ENCODE measurements at places on chromosomes 3 and 15. TPM values are rescaled to one million over a fixed set of nuclear protein-coding genes. Genes with fewer than 3 reads are reported as not detected.

DNA sequence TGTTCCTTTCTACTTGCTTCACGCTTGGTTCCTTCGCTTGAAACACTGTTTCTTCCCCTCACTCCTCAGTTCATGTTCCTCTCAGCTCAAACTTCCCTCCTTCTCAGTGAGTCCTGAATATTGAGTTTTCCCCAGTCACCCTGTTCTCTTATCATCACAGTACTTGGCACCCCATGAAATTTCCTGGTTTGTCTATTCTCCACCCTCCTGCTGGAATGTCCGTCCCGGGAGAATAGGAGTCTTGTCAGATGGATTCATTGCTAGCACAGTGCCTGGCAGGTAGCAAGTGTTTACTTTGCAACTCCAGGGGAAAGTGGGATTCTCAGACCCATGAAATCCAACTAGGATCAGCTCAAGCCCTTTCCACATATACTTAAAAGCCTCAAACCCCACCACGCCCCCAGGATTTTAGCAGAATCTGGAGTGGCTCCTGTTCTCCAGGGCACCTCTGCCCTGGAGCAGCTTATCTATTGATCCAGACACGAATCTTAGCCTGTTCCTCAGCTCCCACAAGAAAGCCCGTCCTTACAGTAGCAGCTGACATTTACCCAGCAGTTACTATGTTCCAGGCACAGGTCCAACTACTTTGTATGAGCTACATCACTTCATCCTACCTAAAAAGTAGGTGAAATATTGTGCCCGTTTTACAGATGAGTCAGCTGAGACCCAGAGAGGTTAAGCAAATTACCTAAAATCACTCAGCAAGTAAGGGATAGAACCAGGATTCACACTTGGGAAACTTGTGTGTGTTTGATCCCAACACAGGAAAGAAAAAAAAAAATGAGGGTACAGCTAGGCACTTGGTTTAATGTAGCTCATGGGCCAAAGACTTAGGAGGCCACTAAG lies 36.8 kb upstream of the MAP3K13 start:
- H3K4me1 ChIP-seq, result no peaks in the 10 kb centered on the region
- DNase-seq, result no peak
- H3K27me3 ChIP-seq, result no peaks in the 10 kb centered on the region
- no peaks in the 10 kb centered on the region for H3K36me3 ChIP-seq

DNA sequence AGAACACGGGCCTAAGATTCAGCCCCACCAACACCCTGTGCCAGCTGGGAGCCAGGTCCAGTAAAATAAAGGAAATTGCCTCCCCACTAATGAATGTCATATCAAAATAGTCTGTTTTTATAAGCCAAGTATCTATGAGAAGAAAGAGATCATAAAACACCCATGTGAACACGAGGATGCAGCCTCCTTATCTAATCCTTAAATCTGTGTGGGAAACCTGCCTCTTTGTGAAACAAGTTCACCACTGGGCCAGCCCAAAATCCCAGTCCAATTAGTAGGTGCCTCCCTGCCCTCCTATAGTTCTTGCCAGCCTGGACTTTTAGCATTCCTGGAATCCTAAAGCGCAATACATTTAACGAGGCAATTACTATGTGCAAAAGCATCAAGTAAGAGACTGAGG lies 42.0 kb downstream of the SCAPER start:
- H3K4me1 ChIP-seq, result no peaks in the 10 kb centered on the region
- no peak overlapping the region for H3K4me3 ChIP-seq
- H3K27ac ChIP-seq, result no peak overlapping the region
- no peaks in the 10 kb centered on the region for H3K27me3 ChIP-seq
- DNase-seq, result no peak

DNA sequence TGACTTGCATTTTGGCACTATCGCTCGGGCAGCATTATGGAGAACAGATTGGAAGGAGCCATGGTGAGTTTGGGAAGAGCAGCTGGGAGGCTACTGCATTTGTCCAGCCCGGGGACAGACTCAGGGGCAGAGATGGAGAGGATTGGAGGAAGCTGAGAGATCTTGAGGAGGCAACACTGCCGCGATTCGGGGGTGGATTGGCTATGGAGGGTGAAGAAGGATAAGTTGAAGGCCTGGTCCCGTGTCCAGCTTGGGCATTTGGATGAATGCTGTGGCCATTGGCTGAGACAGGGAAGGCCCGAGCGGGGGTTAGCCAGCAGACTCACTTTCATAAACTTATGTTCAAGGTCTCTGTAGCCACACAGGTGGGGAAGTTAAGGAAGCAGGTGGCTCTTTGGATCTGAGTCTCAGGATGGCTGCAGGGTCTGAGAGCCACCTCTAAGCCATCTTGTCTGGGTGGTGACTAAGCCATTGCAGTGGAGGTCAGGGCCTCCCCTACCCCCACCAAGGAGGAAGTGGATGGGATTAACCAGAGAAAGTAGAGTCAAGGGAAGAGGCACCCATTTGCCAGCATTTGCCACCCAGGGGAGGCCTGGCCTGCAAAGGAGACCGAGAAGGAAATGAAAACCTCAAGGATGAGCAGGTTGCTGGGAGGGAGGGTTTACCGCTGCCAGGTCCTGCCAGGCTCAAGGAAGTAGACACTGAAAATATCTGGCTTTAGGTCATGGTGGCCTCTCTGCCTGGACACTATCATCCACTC lies 144.0 kb upstream of the TLE3 start:
- no peak overlapping the region for H3K27ac ChIP-seq
- H3K4me1 ChIP-seq, result peaks cover 29% of the 10 kb centered on the region
- no peak for DNase-seq
- H3K27me3 ChIP-seq, result no peaks in the 10 kb centered on the region
- no peak overlapping the region for H3K4me3 ChIP-seq
- H3K36me3 ChIP-seq, result no peaks in the 10 kb centered on the region

GRCh38 chr15:62895139-62895866 lies 147.2 kb upstream of the TPM1 start:
- no peak for DNase-seq
- H3K4me1 ChIP-seq, result no peaks in the 10 kb centered on the region
- H3K27ac ChIP-seq, result no peak overlapping the region
- no peaks in the 10 kb centered on the region for H3K36me3 ChIP-seq

DNA sequence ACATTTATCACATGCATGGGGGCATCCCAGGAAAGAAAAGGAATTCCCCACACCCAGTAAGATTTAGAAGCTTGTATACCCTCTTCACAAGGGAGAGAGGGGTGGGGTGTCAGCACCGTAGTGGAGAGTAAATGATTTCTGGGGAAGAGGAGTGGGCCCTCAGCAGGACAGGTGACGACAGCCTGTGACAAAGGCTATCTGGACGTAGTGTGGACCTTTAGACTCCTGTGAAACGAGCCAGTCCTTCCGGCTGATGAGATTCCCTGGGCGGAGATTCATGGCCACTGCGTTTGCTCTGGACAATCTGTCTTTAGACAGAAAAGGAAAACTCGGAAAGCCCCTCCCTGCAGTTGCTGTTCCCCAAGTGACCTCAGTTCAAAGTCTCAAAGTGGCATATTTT lies 1.7 kb upstream of the FAM3D start:
- H3K36me3 ChIP-seq, result no peaks in the 10 kb centered on the region
- H3K4me3 ChIP-seq, result no peak overlapping the region
- no peak for DNase-seq
- H3K27ac ChIP-seq, result no peak overlapping the region
- H3K4me1 ChIP-seq, result no peaks in the 10 kb centered on the region
- H3K27me3 ChIP-seq, result peaks cover 4% of the 10 kb centered on the region

DNA sequence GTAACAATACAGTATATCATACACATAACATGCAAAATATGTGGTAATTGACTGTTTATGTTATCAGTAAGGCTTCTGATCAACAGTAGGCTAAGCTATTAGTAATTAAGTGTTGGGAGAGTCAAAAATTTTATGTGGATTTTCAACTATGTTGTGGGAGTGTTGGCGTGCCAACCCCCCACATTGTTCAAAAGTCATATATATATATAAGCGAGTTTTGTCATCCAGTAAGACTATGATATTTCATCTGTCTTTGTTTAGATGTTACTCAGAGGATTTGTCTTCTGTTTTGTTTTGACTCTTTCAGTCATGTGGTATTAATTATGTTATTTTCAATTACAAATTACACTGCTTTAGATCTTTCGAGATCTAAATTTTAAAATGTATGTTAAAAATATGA lies 51.0 kb upstream of the RAP2B start:
- H3K36me3 ChIP-seq, result no peaks in the 10 kb centered on the region
- DNase-seq, result no peak
- no peak overlapping the region for H3K27ac ChIP-seq
- no peaks in the 10 kb centered on the region for H3K4me1 ChIP-seq
- no peak overlapping the region for H3K4me3 ChIP-seq

DNA sequence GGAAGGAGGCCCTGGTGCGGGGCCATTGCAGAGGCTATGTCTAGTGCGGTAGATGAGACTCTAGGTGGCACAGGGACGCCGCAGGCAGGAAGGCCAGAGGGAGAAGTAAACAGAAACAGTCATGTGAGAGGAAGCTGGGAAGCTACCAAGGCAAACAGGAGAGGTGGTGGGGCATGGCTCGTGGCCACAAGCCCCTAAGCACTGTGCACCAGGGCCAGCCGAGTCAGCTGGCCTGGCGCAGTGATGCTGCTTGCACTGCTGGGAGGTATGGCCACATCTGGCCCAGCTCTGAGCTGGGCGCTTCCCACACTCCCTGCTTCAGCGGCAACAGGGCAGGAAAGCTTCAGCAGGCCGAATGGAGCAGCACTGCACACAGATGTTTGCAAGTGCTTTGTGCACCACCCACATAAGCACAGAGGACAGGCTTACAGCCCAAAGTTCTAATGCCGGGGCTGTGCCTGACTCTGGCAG lies 76.6 kb downstream of the SRGAP3 start:
- H3K27me3 ChIP-seq, result no peaks in the 10 kb centered on the region
- no peaks in the 10 kb centered on the region for H3K36me3 ChIP-seq
- no peak for DNase-seq
- no peak overlapping the region for H3K4me3 ChIP-seq
- peaks cover 43% of the 10 kb centered on the region for H3K4me1 ChIP-seq

- H3K27me3 ChIP-seq, result no peaks in the 10 kb centered on the region
- no peak for DNase-seq
- no peaks in the 10 kb centered on the region for H3K36me3 ChIP-seq
- no peak overlapping the region for H3K27ac ChIP-seq
- no peak overlapping the region for H3K4me3 ChIP-seq
Observed at GRCh38 chr3:157410945-157411344, 25.7 kb upstream of the PTX3 start.

DNA sequence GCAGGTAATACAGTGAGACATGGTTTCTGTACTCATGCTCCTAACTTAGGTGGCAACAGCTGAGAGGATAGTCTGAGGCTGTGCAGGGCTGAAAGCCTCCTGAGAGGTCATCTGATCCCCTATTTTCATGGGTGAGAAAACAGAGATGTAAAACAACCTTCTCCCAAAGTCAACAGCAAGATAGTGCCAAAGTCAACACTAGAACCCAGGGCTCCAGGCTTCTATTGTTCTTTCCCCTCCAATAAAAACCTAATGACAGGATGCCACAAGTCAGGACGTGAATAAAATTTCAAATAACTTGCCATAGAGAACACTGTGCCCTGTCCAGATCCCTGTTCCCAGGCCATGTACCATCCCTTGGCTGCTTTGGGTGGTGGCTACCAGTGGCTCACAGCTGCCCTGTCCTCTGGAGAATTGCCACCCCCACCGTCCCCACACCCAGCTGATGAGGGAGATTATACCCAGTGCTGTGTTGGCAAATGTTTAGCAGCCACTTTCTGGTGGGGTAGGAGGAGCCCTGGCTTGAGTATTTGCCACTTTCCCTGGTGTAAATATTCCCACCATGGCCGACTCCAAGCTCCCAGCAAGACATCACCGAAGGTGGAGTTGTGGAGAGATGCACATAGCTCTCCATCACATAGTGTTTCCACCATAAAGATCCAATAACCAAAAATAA lies 54.8 kb downstream of the SRGAP3 start:
- H3K4me1 ChIP-seq, result no peaks in the 10 kb centered on the region
- no peak overlapping the region for H3K27ac ChIP-seq
- no peak overlapping the region for H3K4me3 ChIP-seq
- H3K36me3 ChIP-seq, result no peaks in the 10 kb centered on the region
- DNase-seq, result no peak

GRCh38 chr3:62284442-62284841 lies 88.9 kb downstream of the FEZF2 start:
- H3K4me3 ChIP-seq, result no peak overlapping the region
- no peaks in the 10 kb centered on the region for H3K27me3 ChIP-seq
- no peak for DNase-seq
- no peaks in the 10 kb centered on the region for H3K36me3 ChIP-seq
- no peaks in the 10 kb centered on the region for H3K4me1 ChIP-seq

- no peaks in the 10 kb centered on the region for H3K27me3 ChIP-seq
- no peak for DNase-seq
- no peak overlapping the region for H3K4me3 ChIP-seq
- peaks cover 36% of the 10 kb centered on the region for H3K4me1 ChIP-seq
Observed at GRCh38 chr3:45011756-45012508, 14.2 kb upstream of the CLEC3B start.

- no peaks in the 10 kb centered on the region for H3K27me3 ChIP-seq
- no peak overlapping the region for H3K4me3 ChIP-seq
- no peaks in the 10 kb centered on the region for H3K36me3 ChIP-seq
- no peak overlapping the region for H3K27ac ChIP-seq
- H3K4me1 ChIP-seq, result peaks cover 13% of the 10 kb centered on the region
Observed at GRCh38 chr3:106172101-106172500, 303.3 kb upstream of the CBLB start.

- H3K36me3 ChIP-seq, result no peaks in the 10 kb centered on the region
- H3K4me1 ChIP-seq, result peaks cover 69% of the 10 kb centered on the region
- DNase-seq, result no peak
- no peaks in the 10 kb centered on the region for H3K27me3 ChIP-seq
- peak overlapping the region; percentile 44 for H3K27ac ChIP-seq
Observed at GRCh38 chr3:32420126-32421038, 28.7 kb downstream of the CMTM7 start.

GRCh38 chr15:89899295-89899945 lies 5.6 kb upstream of the AP3S2 start:
- H3K27me3 ChIP-seq, result peaks cover 2% of the 10 kb centered on the region
- H3K36me3 ChIP-seq, result no peaks in the 10 kb centered on the region
- H3K4me1 ChIP-seq, result peaks cover 4% of the 10 kb centered on the region
- no peak for DNase-seq
- no peak overlapping the region for H3K27ac ChIP-seq
- H3K4me3 ChIP-seq, result no peak overlapping the region

- H3K4me1 ChIP-seq, result no peaks in the 10 kb centered on the region
- H3K27ac ChIP-seq, result no peak overlapping the region
- DNase-seq, result no peak
- H3K4me3 ChIP-seq, result no peak overlapping the region
- H3K36me3 ChIP-seq, result peaks cover 82% of the 10 kb centered on the region
- H3K27me3 ChIP-seq, result no peaks in the 10 kb centered on the region
Observed at GRCh38 chr3:48982016-48982415, 8.0 kb upstream of the P4HTM start.

- DNase-seq, result no peak
- no peaks in the 10 kb centered on the region for H3K36me3 ChIP-seq
- no peaks in the 10 kb centered on the region for H3K27me3 ChIP-seq
- no peak overlapping the region for H3K27ac ChIP-seq
Observed at GRCh38 chr3:12236351-12236750, 52.5 kb upstream of the PPARG start.

The MAN2C1 gene
- total RNA-seq, result 546 TPM

The PLSCR4 gene
- total RNA-seq, result not detected

The CNTN4 gene
- total RNA-seq, result not detected

The PTH1R gene
- not detected for total RNA-seq

The ANKRD34C gene
- not detected for total RNA-seq

The RNF13 gene
- total RNA-seq, result 39.1 TPM

The ABHD14A gene
- total RNA-seq, result 9.5 TPM

The ENTPD3 gene
- not detected for total RNA-seq

The MST1R gene
- 0.89 TPM for total RNA-seq

The CCDC54 gene
- not detected for total RNA-seq

The TMEM108 gene
- total RNA-seq, result not detected

The SYNPR gene
- total RNA-seq, result not detected

The TOP2B gene
- 79.7 TPM for total RNA-seq

All from CD4-positive, alpha-beta T cell (primary cell).